HS-5 (cell line): ENCODE measurements at places on chromosomes 6 and 20.

DNA sequence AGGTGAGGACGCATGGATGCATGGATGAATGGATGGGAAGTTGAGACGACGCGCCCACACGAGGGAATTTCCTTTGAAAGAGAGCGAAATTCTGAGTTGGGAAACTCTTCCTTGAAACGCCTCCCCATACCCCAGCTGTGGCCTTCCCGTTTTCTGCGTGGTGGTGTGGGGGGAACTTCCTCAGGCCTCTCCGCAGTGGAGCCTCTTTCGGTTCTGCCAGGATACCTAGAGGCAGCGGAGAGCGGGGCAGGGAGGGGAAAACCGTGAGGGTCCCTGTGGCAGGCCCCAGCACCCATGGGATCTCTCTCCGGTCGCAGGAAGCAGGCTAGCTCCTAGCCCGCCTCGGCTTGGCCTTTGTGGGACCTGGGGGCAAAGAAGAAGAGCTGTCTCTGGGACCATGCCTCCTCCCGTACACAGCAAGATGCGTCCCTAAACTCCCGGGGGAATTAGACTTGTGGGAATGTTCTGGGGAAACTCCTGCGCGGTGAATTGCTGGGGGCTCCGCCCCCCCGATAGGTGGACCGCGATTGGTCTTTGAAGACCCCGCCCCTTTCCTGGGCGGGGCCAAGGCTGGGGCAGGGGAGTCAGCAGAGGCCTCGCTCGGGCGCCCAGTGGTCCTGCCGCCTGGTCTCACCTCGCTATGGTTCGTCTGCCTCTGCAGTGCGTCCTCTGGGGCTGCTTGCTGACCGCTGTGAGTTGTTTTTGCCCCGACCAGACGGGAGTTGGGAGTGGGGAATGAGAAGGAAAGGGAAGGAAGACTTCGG, at the start of gene CD40:
CD40 (plus strand) TSS at position 611 of the 764 bp plus-strand sequence; CDS start at position 641, 30 bp downstream.
- peak; percentile 71 for DNase-seq

- no peak for DNase-seq
Observed at GRCh38 chr6:52552278-52552643, 24.6 kb downstream of the TRAM2 start.

- DNase-seq: no peak
Observed at GRCh38 chr6:35094183-35094582, 47.0 kb downstream of the TCP11 start.

- no peak for DNase-seq
Observed at GRCh38 chr6:147201885-147202515, 2.2 kb upstream of the STXBP5 start.

DNA sequence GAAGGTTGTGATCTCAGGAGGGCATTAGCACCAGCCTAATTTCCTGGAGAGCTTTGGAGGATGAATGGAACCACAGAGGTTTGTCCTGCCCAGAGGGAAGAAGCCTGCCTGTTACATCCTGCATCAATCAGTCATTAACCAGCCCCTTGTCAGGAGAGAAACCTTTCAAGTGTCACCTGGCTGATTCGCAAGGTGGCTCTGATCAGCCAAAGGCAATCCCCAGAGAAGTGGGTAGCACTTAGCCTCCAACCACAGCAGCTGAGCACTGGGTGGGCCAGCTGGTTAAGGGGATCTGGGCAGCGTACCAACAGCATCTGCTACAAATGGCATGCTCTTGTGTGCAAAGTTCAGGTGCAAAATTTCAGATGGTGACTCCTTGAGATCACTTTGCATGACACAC, 26.9 kb downstream of the ANKEF1 start:
- DNase-seq: no peak

DNA sequence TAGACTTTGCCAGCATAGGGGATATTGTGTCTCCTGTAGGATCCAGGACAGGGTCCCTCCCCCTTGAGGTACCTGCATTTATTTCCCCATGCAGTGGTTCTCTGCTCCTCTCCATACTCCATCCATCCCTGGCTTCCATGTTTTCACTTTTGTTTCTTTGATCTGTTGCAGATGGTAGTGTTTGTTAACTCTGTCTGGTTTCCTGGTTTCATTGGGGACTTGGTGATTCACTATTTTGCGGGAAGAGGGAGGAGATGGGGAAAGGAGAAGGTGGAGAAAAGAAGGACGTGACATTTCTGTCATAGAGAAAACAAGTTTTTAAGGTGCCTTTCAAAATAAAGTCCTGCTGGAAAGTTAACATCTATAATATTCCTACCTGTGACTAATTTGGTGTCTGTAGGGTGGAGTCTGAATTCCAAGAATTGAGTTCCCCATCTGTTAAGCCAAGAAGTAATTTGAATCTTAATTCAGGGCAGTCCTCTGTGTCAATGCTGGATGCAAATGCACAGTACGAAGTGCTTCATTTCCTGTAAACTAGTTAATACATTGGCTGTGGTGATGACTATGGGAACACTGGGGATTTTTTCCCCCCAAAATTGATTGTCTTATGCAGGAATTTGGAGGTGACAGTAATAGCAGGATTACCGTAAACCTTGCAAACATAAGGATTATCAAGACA, 6.9 kb upstream of the RNF144B start:
- no peak for DNase-seq

GRCh38 chr6:121533321-121533841, 97.9 kb downstream of the GJA1 start:
- DNase-seq: no peak

DNA sequence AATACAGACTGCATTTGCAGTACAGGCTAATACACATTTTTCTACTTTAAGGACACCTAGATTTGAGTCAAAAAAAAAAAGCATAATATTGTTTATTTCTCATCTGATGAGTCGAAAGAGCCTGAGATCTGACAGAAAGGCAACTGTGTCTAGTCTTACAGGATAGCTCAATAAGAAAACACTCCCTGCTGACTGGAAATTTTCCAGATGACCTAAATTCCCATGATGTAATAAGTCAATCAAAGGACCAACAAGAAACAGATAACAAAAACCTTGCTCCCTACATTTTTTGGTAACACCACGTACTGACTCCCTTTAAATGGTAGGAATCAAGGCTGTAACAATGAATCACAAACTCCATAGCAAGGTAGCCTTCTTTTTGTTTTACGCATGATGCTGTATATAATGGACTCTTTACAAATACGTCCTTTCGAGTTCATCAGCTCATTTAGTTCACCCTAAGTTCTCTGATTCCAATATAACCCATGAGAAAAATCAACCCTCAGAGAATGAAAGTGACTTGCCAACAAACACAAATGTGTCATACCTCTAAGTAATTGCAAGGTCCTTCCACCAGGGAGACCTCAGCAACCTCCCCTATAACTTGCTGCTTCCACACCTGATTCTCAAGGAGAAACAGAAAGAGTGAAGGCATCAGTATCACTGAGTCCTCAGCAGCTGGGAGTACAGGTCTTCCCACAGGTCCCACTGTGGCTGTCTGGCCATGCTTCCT, 12.1 kb downstream of the TBX18 start:
- no peak for DNase-seq

DNA sequence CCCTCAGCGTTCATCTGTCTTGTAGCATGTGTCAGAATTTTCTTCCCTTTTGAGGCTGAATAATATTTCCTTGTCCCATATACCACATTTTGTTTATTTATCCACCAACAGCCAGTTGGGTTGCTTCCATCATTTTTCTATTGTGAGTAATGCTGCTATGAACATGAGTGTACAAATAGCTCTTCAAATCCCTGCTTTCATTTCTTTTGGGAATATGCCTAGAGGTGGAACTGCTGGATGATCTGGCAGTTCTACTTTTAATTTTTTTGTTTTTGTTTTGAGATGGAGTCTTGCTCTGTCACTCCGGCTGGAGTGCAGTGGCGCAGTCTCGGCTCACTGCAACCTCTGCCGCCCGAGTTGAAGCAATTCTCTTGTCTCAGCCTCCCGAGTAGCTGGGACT, 64.7 kb downstream of the SASH1 start:
- DNase-seq: peak; percentile 95

- DNase-seq: no peak
Observed at GRCh38 chr6:104623052-104623690, 236.5 kb downstream of the HACE1 start.

DNA sequence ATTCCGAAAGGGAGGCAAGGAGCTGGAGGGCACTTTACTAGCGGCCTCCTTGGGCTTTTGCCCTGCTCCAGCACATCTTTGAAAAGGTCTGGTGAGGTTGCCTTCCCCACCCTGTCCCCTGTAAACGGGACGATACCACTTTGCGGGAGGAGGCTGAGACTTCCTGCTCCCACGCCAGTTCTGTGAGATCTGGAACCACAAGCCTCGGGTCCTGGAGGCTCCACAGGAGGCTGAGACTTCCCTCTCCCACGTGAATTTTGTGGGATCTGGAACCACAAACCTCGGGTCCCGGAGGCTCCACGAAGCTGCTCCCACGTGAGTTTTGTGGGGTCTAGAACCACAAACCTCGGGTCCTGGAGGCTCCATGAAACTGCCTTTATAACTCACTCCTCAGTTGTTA, 209.3 kb downstream of the DLL1 start:
- DNase-seq: no peak

DNA sequence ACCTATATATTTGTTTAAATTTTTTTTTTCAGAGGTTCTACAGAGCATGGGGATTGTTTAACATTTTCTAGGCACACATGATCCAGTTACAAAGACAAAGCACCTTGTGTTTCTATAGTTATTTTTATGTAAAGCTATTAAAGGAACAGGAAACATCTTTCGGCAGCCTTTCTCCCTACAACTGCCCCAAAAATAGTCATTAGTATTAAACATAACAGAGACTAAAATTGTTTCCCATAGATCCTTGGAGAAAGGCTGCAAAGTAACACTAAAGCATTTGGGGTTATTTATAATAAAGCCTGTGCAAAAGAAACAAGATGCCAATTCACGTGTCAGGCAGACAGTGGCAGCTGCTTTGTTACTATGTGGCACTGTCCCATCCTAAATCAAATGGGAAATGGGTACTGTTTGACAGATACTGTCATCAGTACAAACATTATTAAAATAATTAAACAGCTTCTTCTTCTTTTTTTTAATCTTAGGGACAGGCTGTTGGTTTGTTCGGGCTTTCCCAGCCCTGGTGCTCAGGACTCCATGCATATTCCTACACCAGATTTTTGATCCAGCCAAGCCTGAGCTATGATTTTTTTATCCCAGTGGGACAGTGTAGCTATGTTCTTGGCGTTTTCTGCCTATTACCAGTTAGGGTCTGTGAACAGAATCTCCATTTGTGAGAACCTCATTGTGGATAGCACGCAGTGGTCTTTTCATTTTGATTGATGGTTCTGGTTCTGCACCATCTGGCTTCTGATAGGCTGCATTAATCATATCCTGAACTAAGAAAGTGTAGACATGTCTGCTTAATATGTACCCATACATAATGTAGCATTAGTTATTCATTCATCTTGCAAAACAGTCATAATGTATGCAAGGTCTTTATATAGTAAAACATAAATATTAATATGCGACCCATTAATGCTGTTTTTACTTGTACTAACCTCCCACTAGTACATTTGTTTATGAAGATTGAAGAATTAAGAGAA, 460.4 kb upstream of the SOX4 start:
- no peak for DNase-seq

DNA sequence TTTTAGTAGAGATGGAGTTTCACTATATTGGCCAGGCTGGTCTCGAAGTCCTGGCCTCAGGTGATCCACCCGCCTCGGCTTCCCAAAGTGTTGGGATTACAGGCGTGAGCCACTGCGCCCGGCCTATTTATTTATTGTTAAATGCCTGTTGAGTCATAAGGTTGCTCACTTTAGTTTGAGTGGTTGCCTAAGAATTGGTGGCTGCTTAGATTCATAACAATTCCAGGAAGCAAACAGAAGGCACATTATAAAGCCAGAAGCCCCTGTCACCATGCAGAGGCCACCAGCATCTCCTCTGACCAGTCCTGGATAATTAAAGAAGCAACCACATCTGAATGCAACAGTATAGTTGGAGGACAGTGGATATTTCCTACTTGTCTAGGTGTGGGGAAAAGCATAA, 24.0 kb upstream of the ARMH2 start:
- no peak for DNase-seq

- DNase-seq: no peak
Observed at GRCh38 chr20:47227119-47227518, 129.4 kb downstream of the ZMYND8 start.

GRCh38 chr20:58714923-58715351, 22.3 kb downstream of the NPEPL1 start:
- DNase-seq: no peak

- no peak for DNase-seq
Observed at GRCh38 chr20:51697096-51697826, 70.9 kb downstream of the ATP9A start.

DNA sequence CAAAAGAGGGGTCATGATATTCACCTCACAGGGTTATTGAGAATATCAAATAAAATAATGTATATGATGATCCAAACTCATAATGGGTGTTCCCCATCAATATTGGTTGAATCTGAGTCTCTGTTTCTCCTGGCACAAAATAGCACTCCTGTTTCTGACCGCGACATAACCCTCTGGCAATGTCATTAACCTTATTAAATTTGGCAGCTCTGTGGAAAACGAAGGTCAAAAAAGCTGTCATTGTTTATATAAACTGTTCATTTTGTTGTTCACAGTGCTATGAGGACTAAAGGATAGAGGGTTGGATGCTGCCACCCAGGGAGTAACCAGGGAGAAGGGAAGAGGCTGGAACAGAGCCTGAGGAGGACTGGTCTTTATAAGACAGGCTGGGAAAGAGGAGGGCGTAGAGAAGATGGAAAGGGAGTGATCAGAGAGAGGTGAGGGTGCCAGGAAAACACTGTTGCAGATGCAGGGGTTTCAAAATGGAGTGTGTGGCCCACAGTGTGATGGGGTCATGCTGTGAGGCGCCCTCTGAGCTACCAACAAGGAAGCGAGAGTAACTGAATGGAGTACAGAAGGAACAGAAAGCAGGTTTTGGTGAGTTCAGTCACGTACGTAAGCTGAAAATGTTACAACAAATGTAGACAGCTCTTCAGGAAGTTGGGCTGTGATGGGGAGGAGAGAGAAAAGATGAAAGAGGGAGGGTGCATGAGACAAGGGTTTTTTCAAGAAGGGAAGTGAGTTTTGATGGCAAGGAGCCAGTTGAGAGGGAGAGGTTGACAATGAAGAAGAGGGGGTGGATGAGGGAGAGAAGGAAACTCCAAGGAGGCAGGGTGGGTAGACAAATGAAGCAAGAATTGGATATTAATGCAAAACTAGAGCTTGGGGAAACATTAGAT, 251.6 kb upstream of the TAB2 start:
- DNase-seq: no peak

DNA sequence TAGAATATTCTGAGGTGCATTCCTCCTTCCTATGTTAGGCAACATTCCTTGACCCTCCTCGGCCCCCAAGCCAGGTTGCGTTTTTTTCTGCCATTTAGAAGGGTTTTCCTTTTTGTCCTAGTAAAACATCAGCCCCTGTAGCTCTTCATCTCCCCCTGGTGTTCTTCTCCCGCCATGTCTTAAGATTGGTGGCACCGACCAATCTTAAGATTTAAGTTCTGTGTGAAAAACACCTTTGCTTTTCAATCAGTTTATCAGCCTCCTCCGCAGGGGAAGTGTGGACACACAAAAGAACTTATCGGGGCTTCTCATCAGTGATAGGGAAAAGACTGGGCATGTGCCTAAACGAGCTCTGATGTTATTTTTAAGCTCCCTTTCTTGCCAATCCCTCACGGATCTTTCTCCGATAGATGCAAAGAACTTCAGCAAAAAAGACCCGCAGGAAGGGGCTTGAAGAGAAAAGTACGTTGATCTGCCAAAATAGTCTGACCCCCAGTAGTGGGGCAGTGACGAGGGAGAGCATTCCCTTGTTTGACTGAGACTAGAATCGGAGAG, 719 bp upstream of the EDN1 start:
- peak; percentile 56 for DNase-seq

GRCh38 chr6:120278689-120279396, 929.3 kb upstream of the MAN1A1 start:
- DNase-seq: no peak
